ENCODE measurements at places on chromosomes 7 and 10.
A peak's percentile ranks its signal among the peaks of the same experiment; 100 is the strongest.

GRCh38 chr10:104498347-104499081 lies 142.6 kb upstream of the SORCS3 start:
- DNase-seq = no peak

DNA sequence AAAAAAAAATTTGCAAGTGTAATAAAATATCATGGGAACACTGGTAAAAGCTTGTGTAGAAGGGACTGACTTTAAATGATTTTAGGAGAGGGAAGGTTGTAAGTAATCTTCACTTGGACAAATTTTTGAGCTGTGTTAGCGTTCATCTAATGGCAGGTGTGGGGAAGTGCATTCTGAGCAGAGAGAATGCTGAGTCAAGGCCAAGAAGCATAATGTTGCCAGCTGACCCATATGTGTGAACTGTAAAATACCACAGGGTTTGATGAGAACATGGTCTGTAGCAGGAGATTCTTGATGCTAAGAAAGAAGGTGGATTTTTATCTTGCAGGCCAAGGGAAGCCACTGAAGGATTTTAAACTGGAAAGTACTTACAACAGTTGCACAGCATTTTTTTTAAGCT lies 98.2 kb upstream of the ZNF32 start:
- DNase-seq = no peak

DNA sequence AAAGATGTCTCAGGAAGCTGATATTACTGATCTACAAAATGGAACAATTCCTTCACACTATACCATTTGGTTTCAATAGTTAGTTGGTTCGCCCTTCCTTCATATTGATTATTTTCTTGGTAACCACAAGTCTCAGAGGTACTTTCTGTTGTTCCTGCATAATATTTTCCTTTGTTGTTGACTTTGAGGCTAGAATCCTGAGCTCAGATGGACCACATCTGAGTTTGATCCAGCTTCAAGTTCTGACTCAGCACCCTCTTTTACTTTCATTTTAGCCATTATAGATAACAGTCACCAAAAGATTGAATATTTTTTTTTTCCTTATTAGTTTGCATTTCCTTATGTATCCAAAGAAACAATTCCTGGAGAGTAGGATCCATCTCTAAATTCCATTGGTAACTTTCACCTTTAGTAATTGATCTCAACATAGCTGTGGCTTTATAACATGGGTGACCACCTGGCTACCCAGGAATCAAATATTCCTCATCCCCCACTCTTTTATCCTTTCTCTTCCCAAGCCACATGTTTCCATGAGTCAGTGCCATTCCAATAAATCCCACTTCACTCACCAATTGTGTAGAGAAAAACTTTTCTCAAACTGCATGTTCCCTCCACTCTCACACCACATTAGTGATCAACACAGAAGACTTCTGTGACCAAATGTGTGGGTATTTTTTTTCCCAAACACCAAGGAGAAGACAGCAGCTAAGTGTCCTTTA lies 9.7 kb upstream of the ABCA13 start:
- DNase-seq = no peak

GRCh38 chr7:125934955-125935354 lies 1005.3 kb upstream of the POT1 start:
- DNase-seq = no peak

DNA sequence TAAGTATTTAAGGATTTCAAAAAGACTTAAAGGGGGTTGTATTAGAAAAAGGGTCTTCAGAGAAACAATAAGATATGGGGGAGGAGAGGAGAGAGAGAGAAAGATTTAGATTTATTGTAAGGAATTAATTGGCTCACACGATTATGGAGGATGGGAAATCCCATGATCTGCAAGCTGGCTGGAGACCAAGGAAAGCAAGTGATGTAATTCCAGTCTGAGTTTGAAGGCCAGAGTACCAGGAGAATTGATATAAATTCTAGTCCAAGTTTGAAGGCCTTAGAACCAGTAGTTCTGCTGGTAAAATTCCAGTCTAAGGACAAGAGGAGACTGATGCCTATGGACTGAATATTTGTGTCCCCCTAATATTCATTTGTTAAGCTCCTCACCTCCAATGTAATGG lies 20.6 kb upstream of the SLC13A1 start:
- DNase-seq = no peak

- no peak for DNase-seq
Observed at GRCh38 chr10:133058331-133059092, 29.2 kb upstream of the ADGRA1 start.

GRCh38 chr10:22682237-22683139 lies 31.9 kb downstream of the PIP4K2A start:
- DNase-seq = peak; percentile 48

GRCh38 chr10:114541081-114541796 lies 116.8 kb downstream of the ABLIM1 start:
- no peak for DNase-seq

DNA sequence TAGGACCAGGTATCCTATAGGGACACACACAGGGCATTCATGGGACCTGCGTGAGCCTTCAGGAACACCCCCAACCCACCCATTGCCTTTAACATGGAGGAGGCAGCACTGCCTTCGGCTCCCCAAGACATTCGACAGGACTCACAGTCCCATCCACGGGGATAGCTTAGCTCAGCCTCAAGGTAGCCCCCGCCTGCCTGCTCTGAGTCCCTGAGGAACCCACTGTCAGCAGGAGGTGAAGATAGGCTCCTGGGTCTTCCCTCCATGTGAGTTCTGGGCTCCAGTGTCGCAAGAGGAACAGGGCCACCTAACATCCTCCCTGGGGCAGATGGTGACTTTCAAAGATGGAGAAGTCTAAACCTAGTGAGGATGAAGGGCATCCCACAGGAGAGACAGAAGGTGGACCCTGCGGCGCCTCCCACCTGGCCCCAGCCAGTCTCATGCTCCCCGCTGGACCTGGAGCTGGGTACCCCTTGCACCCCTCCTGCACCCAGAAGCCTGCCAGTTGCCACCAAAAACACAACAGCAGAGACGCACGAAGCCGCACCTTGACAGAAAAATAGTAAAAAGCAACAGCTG lies 4.9 kb upstream of the ADIRF start:
- DNase-seq = no peak

DNA sequence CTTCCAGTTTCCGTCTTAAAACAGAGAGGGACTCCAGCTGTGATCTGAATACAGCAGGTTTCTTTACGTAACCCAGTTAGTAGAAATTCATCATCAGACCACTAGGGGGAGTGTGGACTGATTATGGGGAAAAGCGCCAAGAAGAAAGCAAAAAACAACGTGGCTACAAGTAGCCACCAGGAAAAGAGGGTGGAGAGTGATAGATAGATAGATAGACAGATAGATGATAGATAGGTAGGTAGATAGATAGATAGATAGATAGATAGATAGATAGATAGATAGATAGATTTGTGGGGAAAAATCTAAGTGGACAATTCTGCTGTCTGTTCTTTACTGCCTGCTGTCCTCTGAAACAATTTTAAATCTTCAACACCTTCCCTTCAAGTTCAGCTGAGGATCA lies 12.7 kb upstream of the AKR1B10 start:
- peak; percentile 42 for DNase-seq

DNA sequence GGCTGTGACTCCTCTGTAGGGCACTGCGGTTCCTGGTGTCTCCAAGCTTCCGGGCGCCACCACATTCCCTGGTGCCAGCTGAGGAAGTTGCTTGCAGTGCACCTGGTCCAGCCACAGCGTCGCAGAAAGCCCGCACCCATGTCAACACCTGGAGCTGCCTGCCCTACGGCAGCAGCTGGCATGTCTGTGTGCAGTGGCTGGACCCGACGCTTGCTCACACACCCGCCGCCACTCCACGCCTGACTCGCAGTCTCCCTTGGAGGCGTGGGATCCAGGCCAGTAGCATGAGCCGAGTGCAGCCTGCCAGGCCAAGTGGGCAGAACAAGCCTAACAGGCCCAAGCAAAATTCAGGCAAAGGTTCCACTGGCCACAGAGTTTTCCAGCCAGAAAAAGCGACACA lies 118.1 kb upstream of the PHF14 start:
- DNase-seq = no peak

DNA sequence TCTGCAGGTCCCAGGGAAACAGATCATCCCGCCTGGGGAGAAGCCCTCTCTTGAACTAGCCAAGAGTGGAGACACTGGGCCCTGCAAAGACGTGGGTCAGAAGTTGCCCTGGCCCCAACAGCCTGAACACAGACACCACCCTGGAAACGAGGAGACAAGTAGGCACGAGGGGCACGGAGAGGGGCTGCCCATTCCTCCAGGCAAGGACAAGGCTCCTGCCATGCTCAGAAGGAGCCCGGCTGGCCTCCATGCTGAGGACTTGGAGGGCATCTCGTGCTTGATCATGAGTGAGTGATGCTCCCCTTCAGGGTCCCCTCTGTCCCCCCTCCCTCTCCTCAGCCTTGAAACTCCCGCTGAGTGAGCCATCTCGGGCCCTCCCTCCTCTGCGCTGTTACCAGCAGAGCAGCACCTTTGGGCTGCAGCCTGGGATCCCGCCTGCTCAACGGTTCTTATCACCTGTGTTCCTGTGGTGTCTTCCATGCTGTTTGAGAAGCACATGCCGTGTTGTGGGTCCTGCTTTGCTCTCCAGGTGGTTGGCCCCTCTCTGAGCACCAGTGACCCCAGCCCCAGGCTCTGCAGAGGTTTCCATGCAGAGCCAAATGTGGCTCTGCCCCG lies 544.3 kb downstream of the TCERG1L start:
- DNase-seq = no peak

- no peak for DNase-seq
Observed at GRCh38 chr10:77012812-77013500, 624.7 kb downstream of the KCNMA1 start.
